ENCODE measurements at places on chromosomes 6 and 20.
A peak's percentile ranks its signal among the peaks of the same experiment; 100 is the strongest.

DNA sequence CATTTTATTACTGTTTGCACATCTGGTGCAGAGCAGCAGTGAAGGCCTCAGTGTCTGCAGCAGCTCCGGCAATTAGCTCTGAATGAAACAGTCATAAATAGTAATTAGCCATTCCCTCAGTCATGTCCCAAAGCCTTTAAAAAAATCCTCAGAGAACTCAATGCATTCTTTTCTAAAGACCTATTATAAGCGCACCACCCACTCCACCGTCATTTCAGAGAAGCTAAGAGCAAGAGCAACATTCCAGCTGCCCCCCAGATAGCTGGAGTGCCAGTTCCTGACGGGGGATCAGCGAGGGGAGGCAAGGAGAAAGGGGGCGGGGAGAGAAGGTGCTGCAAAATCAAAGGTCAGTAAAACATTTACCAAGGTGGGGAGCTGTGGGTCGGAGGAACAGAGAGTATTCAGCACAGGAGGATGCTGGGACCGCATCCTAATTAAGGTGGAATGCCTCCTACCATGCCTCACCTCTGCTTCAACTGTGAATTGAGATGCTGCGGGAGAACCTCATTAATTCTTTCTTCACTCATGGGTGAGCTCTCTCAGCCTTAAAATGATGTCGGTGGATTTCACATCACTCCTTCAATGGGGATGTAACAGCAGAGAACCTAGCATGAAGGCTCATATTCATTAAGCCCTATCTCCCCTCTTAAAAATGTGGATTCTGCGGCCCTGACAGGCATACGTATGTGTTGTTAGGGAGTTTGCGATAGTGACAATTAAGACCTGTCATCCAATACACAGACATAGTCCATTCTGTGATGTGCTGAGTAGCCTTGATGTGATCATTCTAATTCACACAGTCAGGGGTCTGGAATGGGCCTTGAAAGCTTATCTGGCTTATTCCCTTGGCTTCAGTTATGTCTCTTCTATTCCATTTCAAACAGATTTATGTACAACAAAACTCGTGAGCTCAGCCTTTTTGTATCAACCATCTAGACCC is 469.5 kb upstream of the NRSN1 start:
- no peak for DNase-seq

GRCh38 chr6:115976321-115976870 is 84.3 kb downstream of the FRK start:
- DNase-seq = no peak

DNA sequence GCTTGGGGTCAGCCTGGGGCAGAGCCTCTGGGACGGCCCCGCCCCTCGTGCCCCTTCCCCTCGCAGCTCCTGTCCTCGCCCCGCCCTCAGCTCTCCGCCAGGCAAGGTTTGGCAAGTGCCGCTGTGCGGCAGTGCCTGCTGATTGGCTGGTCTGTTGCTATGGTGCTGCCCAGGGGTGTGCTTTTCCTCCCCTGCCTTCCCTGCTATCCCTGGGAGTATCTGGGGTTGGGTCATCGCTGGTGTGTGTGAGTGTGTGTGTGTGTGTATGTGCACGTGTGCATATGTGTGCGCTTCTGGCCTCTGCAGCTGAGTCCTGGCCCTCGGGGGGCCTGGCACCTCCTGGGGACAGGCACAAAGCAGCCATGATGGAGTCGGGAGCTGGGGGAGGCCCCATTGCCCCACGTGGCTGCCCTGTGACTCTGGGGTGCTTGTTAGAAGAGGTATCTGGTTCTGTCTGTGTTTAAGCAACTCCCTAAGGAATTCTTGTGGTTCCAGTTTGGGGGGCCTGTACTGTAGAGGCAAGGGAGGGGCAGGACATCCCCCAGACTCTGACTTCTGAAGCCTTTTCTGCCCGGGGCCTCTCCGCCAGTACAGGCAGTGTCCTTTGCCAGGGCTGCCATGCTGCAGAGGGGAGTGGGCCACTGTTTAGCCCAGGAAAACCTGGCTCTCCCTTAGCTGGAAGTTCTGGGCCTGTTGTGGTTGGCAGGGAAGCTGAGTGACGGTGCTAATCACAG is 6.9 kb downstream of the RTEL1 start:
- DNase-seq = no peak

- no peak for DNase-seq
These were observed 90.9 kb downstream of the PRND start for GRCh38 chr20:4812641-4813075.

DNA sequence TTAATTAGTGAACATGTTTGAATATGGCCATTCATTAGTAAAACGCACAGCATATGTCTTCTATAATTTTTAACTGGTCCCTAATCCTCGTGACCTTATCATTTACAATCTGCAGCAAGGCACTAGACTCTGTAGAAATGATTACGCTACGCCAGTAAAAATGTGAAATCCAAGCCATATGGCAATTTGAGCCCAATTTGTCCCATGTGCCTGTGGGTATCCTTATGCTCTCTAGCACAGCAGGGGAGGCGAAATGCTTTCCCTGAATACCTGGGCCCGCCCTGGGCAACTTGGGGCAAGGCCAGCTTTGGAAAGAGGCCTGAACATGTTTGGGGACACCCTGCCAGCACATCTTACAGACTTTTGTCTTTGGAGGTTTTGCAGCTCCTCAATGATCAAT is 122.7 kb upstream of the AGPAT4 start:
- DNase-seq = no peak

- no peak for DNase-seq
These were observed 4.3 kb upstream of the TRAF3IP2 start for GRCh38 chr6:111609827-111610526.

- peak; percentile 52 for DNase-seq
These were observed 414.0 kb downstream of the GJA1 start for GRCh38 chr6:121849477-121849876.

DNA sequence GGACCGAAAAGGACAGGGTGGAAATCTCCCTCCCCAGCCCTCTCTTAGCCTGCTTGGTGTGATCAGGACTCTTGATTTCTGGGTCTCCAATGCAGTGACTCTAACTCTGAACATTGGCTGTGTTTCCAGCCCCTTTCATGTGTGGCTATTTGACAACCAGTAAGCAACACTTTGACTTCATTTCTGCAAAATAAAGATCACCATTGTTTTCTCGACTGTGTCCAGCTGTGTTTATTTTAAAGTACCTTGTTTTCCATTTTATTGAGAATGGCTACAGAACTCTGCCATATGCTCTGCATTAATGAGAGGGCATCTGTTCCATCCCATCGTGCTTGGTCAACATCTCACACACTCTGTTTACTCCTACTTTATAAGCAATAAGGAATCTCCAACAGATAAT is 60.9 kb upstream of the TAGAP start:
- no peak for DNase-seq

- no peak for DNase-seq
These were observed 30.4 kb upstream of the HIVEP2 start for GRCh38 chr6:142975365-142975764.

- DNase-seq = no peak
These were observed 7.1 kb upstream of the COL20A1 start for GRCh38 chr20:63285636-63286615.

DNA sequence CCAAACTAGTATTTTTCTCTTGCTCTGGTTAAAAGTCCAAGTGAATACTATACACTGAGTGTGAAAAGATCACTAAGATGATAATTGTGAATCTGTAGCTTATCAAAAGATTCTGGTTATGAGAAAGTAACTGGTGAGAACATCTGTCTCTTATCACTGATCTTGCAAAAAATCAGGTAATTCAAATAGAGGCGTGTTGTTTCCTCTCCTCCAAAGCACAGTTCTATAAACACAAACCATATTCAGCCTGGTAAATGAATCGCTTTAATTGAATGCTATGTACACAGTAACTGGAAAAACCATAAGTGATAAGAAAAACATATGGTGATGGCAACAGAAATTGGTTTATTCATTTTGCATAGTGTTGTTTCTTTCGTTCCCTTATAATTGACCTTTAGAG is 161.0 kb downstream of the RALGAPA2 start:
- DNase-seq = no peak

DNA sequence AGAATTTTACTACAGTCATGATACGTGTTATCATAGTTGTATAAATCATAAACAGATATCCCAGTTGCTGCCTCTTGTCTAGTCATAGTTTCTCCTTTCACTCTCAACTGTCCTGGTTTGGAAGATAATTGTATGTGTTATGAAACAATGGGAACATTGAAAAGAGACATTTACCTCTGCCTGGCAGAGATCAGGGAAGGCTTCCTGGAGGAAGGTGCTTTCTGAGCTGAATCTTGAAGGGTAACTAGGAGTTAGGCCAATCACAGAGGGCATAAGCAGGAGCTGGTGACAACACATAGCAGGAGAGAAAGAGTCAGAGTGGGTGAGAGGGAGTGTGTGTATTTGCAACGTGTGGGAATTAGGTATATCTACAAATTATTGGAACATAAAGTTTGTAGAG is 5.4 kb downstream of the ASXL1 start:
- DNase-seq = no peak

DNA sequence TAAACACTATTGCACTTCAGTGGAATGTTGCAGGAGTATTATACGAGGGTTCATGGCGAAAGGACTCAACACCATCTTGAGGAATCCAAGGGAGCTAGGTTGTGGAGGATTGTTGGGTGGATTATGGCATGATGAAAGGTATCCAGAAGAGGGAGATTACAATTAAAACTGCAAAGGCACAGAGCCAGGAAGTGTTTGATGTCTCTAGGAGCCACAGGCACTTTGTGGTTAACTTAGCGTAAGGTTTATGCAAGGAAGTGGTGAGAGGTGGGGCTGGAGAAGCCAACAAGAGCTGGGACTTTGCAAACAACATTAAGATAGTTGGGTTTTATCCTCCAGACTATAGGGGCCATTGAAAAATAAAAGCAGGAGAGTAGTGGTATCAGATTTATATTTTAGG is 86.6 kb upstream of the TPD52L1 start:
- DNase-seq = no peak

GRCh38 chr20:53708129-53708968 is 114.7 kb upstream of the ZNF217 start:
- DNase-seq = no peak

DNA sequence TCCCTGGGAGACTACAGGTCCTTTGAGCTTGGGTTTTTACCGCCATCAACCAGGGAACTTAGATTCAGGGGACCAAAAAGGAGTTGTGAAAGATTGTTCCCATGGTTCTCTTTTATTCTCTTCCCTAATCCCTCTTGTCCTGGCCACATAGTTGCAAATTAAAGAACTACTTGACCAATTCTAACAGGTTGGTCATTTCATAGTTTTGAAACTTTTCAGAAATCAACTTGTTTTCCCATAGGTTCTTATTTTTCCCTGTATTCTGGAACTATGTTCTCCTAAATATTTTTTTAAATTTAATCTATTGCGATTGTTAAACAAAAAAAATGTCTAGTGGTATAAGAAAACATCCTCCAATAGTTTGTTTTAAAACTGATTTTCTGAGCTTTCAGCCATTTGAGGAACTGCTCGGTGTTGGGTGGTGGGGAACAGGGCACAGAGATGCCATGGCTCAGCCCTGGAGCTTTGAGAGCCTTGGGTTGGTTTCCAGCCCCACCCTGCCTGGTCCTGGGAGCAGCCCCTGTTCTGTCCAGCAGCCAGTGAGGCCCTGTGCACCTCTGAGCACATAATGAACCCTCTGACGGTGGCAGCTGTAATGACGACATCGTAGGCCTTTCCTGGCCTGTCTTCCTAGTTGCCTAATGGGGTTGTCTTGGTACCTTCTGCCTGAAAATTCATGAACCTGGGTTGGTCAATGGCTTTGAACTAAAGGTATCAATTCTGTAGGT is 53.5 kb downstream of the TBC1D7 start:
- no peak for DNase-seq

DNA sequence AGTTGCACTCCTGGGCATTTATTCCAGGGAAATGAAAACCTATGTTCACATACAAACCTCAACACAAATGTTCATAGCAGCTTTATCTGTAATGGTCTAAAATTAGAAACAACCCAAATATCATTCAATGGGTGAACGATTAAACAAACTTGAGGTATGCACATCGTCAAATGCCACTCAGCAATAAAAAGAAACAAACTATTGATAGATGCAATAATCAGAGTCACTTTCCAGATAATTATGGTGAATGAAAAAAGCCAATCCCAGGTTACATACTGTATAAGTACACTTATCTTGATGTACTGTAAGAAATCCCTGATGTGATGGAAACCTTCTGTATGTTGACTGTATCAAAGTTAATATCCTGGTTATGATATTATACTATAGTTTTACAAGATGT is 38.8 kb downstream of the RNF24 start:
- DNase-seq = no peak

GRCh38 chr20:59461526-59461925 is 142.8 kb upstream of the PHACTR3 start:
- no peak for DNase-seq

DNA sequence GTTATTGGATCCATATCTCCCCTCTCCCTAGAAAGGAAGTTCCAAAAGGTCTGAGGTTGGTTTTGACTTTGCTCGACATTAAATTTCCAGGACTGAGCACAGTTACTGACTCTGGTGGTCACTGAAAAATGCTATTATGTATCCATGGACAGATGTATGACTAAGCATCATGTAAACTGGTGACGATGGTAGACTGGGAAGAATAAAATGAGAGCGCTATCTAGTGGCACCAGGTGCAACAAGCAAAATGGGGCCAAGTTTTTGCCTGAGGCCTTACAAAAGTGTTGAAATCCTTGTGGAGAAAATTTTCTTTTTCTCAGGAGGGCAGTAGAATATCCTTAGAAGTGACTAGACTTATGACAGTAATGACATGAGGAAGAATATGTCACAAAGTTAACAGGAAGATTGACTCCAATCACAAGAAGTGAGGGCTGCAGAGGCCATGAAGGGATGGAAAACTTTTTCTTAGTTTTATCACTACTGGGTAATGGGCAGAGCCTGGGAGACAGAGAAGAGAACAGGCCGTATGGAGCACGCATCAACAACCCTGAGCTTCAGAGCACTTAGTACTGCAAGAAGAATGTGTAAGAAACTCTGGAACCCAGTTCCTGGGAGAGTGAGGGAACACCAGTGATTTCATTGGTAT is 88.9 kb upstream of the ELOVL5 start:
- peak; percentile 41 for DNase-seq

DNA sequence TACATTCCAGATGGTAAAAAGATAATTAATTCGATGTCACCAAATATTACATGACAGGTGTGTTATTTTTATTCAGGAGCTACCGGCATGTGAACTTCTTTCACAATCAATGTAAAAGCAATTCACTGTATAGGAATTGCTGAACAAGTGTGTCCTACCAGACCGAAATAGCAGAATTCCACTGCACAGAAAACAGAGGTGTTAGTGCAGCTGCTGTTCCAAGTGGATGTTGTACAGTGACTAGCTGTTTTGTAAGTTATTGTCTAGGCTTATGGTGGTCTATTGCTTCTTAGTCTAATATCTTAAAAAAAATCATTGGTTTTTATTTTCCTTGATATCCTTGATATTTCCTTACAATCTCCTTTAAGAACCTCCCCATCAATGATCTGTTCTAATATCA is 107.4 kb downstream of the COL19A1 start:
- DNase-seq = no peak

- DNase-seq = no peak
These were observed 140.4 kb downstream of the DTNBP1 start for GRCh38 chr6:15522427-15522826.
